ENCODE measurements at places on chromosomes 4 and X.

DNA sequence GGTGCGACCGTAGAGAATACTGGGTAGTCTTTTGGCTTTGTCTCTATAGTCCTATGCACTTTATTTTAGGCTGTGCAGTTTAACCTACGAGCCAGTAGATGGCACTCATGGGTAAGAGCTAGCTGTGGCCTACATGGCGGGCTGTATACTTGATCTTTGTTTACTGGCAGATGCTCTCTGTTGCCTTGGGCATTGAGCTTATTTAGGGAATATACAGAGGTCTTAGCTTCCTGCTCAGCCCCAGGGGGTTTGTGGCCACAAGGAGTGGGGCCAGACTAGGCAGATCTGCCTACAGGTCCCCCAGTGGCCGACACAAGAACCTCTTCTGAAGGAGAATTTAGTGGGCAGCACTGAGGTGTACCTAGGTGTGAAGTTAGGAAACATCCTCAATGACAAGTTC lies 227.6 kb upstream of the HDX start:
- ATAC-seq: peak; percentile 43

- ATAC-seq: no peak
Observed at GRCh38 chr4:116005037-116005805, 891.8 kb upstream of the NDST4 start.

DNA sequence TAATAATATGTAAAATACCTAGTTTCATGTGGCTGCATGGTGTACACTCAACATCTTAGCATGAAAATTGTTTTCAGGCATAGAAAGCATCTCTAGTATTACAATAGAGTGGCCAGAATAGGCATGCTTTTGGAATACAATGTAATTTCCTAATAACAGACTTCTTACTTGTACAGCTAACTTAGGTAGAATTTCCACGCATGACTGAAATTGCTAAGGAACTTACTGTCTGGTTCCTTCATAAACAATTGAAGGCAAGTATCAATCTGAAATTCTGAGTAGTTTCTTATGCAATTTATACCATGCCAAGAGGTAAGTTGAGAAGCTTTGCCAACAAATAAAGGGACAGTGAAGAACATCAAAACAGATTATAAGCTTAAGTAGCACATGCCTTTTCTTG lies 26.7 kb downstream of the SULT1E1 start:
- no peak for ATAC-seq

DNA sequence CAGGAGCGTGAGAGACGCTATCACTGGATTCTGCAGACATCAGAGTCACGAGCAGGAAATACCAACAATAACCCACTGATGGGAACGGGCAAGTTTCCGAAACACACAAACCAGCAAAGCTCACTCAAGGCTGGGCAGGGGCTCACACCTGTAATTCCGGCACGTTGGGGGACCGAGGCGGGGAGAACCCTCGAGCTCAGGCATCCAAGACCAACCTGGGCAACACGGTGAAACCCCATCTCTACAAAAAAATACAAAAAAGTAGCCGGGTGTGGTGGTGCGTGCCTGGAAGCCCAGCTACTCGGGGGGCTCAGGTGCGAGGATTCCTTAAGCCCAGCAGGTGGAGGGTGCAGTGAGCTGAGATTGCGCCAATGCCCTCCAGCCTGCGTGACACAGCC lies 17.2 kb upstream of the GTPBP6 start:
- no peak for ATAC-seq

GRCh38 chr4:184384810-184385557 lies 89.4 kb downstream of the IRF2 start:
- ATAC-seq: no peak

DNA sequence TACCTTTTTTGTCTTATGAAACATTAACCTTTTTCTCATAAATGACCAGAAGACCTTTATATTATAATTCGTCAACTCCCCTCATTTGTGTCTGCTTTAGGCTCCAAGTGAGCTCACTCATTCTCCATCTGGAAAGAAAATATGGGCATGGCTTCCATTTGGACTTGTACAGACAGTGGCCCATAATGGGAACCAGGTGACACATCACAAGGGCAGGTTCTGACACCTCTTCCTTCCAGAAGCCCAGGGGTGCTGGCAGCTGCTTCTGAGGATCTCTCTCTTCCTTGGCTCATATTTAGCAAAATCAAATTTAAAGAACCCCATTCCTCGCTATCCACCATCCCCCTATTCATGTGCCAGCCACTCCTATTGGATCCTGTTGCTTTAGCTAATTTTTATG lies 69.6 kb downstream of the CD38 start:
- no peak for ATAC-seq

- ATAC-seq: no peak
Observed at GRCh38 chrX:131356725-131357124, 67.6 kb upstream of the IGSF1 start.

GRCh38 chr4:6348408-6348807 lies 78.8 kb downstream of the WFS1 start:
- ATAC-seq: no peak

- ATAC-seq: no peak
Observed at GRCh38 chrX:135541351-135541750, 20.9 kb downstream of the INTS6L start.

DNA sequence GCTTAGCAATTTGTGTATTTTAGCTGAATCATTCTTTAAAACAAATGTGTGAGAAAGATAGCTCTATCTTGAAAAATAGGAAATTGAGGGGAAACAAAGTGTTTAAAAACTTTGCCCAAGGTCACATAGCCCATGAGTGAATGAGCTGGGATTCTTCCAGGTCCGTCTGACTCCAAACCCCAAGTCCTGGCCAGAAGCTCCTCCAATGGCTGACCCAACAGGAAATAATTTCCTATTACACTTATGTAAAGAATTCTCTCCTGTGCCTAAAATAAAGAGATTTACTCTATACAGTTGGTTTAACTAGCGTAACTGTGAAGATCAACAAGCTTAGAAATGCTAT lies 287.6 kb downstream of the ARHGAP24 start:
- ATAC-seq: no peak

DNA sequence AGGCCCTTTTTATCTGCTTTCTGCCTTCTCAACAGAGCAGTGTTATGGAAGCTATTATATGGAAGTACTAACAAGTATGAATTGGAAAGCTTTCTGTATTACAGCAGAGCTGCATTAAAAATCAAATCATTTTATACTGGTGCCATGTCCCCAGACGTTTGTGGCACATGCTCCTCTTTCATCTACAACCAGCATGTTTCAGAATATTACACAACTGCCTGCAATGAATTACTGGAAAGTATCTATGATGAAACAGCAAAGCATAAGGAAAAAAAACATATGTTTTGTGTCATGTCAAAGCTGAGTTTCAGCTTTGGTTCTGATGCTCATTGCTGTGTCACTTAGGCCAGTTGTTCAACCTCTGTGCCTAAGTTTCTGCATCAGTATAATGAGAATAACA lies 576.8 kb downstream of the GBA3 start:
- ATAC-seq: no peak

- ATAC-seq: no peak
Observed at GRCh38 chrX:119990556-119991004, 47.0 kb upstream of the NKAP start.

GRCh38 chr4:16745009-16745635 lies 153.3 kb downstream of the LDB2 start:
- ATAC-seq: no peak

- no peak for ATAC-seq
Observed at GRCh38 chrX:95622200-95622599, 1062.4 kb upstream of the DIAPH2 start.

DNA sequence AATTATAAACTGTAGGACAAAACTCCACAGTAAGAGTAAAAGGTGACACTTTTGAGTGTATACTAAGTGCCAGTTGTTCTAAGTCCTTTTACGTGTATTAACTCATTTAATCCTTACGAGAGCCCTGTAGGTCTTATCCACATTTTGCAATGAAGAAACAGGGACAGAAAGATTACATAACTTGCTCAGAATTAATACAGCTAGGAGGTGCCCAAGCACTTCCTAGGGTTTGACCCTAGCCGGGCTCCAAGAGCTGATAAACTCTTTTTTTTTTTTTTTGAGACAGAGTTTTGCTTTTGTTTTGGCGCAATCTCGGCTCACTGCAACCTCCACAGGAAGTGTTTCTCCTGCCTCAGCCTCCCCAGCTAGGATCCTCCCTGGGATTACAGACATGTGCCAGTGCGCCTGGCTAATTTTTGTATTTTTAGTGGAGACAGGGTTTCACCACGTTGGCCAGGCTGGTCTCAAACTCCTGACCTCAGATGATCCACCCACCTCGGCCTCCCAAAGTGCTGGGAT lies 110.4 kb downstream of the UBE2K start:
- no peak for ATAC-seq

DNA sequence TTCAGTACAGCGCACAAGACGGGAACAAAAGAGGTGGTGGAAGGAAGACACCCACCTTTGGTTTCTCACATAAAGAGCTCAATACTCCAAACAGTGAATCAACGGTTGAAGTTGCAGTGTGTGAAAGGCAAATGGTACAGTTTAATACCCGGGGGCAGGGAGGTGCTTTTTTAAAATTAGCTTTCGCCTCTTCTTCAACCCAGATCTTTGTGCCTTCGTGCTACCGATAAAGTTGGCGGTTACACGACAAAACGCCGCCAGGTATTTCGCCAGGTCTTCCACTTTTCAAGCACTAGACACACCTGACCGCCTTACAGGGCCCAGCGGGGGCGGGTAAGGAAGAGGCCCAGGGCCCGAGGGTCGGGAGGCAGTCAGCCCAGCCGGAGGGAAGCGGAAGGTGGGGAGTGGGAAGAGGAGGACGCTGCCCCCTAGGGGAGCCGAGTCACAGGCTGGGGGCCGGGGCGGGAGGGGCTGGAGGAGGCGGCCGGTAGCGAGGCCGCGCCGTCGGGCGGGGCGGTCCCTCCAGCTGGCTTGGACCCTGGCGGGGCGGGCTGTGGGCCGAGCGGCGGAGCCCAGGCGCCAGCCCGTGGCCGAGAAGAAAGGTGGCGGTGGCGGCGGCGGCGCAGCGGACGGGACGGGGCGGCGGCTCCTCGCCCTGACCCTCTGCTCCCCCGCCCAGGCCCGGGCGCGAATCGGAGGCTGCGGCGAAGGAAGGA lies 16.0 kb downstream of the UTP3 start:
- peak; percentile 39 for ATAC-seq

- no peak for ATAC-seq
Observed at GRCh38 chrX:44344687-44345086, 1.2 kb upstream of the EFHC2 start.
